ENCODE measurements at places on chromosomes 13 and 19.

GRCh38 chr19:6286676-6287075 is 6.9 kb upstream of the MLLT1 start:
- no peaks in the 10 kb centered on the region for H3K4me1 ChIP-seq
- H3K27me3 ChIP-seq, result no peaks in the 10 kb centered on the region

- no peaks in the 10 kb centered on the region for H3K36me3 ChIP-seq
- H3K27ac ChIP-seq, result no peak overlapping the region
- H3K4me3 ChIP-seq, result no peak overlapping the region
- peaks cover 20% of the 10 kb centered on the region for H3K27me3 ChIP-seq
- no peaks in the 10 kb centered on the region for H3K4me1 ChIP-seq
These were observed 31.9 kb downstream of the RFXAP start for GRCh38 chr13:36850790-36851438.

- H3K4me3 ChIP-seq, result no peak overlapping the region
- no peak overlapping the region for H3K27ac ChIP-seq
- no peaks in the 10 kb centered on the region for H3K4me1 ChIP-seq
These were observed 50.4 kb downstream of the SPTBN4 start for GRCh38 chr19:40517248-40517647.

GRCh38 chr19:5932609-5933262 is 18.7 kb downstream of the CAPS start:
- peak overlapping the region; percentile 59 for H3K27ac ChIP-seq
- H3K4me1 ChIP-seq, result no peaks in the 10 kb centered on the region
- peaks cover 93% of the 10 kb centered on the region for H3K36me3 ChIP-seq

GRCh38 chr13:99339736-99340397 is 32.7 kb upstream of the GPR183 start:
- no peaks in the 10 kb centered on the region for H3K27me3 ChIP-seq
- H3K36me3 ChIP-seq, result peaks cover 77% of the 10 kb centered on the region
- H3K4me3 ChIP-seq, result peak overlapping the region; percentile 25
- H3K4me1 ChIP-seq, result peaks cover 58% of the 10 kb centered on the region
- ATAC-seq, result peak; percentile 85
- peak overlapping the region; percentile 64 for H3K27ac ChIP-seq

GRCh38 chr13:24520733-24521132 is 8.2 kb upstream of the PARP4 start:
- H3K27ac ChIP-seq, result no peak overlapping the region
- no peak for ATAC-seq
- no peaks in the 10 kb centered on the region for H3K36me3 ChIP-seq
- no peaks in the 10 kb centered on the region for H3K4me1 ChIP-seq

- H3K4me1 ChIP-seq, result peaks cover 21% of the 10 kb centered on the region
- H3K27me3 ChIP-seq, result no peaks in the 10 kb centered on the region
- no peak for ATAC-seq
- H3K27ac ChIP-seq, result peak within 1 kb of the TSS; percentile 95
- H3K4me3 ChIP-seq, result peak within 1 kb of the TSS; percentile 91
These were observed at the start of gene CNOT3 for GRCh38 chr19:54137699-54138488. TSS of gene CNOT3 (plus strand) at chr19:54137762. CDS start at chr19:54142979, 5,217 bp downstream.

DNA sequence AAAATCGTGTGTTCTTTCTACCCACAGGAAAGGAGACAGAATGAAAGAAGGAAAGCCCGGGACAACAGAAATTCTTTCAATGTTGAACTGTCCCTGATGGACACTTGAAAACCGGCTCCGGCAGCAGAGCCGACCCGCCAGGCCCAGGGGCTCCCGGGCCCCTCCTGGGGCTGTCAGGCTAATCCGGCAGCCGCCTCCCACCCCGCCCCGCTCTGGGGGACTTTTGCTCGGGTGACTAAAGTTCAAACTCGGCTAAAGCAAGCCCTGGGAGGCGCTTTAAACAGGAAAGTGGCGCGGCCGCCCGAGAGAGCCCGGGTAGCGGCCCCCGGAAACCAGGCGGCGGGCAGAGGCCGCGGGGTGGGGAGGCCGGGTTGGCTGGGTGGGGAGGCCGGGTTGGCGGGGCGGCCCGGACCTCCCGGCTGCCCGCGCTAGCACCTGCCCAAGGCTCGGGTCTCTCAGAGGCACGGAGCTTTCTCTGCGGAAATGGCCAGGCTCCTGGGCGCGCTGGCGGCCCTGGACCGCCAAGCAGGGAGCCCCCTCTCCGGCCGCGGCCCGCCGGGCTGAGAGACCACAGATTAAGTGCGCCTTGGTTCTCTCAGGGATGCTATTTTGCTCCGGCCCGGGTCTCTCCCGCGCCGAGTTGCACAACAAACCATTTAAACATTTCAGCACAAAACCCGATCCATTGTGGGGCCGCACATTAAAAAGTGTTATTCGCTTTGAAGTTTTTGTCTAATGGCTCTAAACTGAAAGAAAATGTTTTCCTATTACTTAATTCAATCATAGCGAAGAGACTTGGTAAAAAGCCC is 2.6 kb upstream of the GSX1 start:
- H3K27me3 ChIP-seq, result peaks cover 61% of the 10 kb centered on the region
- ATAC-seq, result no peak
- H3K4me1 ChIP-seq, result peaks cover 29% of the 10 kb centered on the region
- no peak overlapping the region for H3K27ac ChIP-seq
- no peaks in the 10 kb centered on the region for H3K36me3 ChIP-seq
- H3K4me3 ChIP-seq, result peak overlapping the region; percentile 87

GRCh38 chr13:111033172-111034130 is 81.7 kb upstream of the ARHGEF7 start:
- H3K36me3 ChIP-seq, result peaks cover 5% of the 10 kb centered on the region
- peaks cover 15% of the 10 kb centered on the region for H3K4me1 ChIP-seq
- peaks cover 16% of the 10 kb centered on the region for H3K27me3 ChIP-seq

- H3K36me3 ChIP-seq, result no peaks in the 10 kb centered on the region
- H3K4me1 ChIP-seq, result peaks cover 9% of the 10 kb centered on the region
- ATAC-seq, result no peak
- peaks cover 5% of the 10 kb centered on the region for H3K27me3 ChIP-seq
- no peak overlapping the region for H3K27ac ChIP-seq
These were observed 9.5 kb downstream of the GAS6 start for GRCh38 chr13:113854238-113855011.

GRCh38 chr13:107296804-107297203 is 728.9 kb upstream of the ARGLU1 start:
- no peaks in the 10 kb centered on the region for H3K36me3 ChIP-seq
- no peaks in the 10 kb centered on the region for H3K4me1 ChIP-seq
- no peak overlapping the region for H3K27ac ChIP-seq
- ATAC-seq, result no peak
- H3K4me3 ChIP-seq, result no peak overlapping the region

DNA sequence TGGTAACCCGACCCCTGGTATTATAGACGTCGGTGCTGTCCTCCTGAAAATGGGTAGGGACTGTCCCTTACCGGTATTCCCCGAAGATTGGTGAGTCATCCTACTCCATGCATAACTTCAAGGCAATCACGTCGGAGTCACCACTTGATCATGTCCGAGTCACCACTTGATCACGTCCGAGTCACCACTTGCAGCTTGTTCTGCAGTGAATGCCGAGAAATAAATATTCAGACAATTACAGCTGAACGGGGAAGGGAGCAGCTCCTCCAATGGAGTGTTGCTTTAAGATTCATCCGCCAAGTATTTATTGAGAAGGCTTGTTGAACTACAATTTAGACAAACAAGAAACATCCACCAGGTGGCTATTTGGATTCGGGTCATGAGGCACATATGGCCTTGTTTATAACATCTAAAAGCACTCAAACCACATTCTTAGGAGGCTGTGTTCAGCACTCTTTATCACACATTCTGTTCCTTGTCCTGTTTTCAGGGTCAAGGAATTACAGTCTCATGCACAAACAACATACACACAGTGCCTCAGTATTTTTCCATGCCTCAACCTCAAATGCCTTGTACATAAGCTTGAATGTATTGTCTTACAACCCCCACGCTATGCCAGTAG is 43.1 kb downstream of the ZNF726 start:
- H3K27me3 ChIP-seq, result no peaks in the 10 kb centered on the region
- peak; percentile 62 for ATAC-seq
- no peak overlapping the region for H3K4me3 ChIP-seq
- H3K27ac ChIP-seq, result no peak overlapping the region
- H3K36me3 ChIP-seq, result no peaks in the 10 kb centered on the region

DNA sequence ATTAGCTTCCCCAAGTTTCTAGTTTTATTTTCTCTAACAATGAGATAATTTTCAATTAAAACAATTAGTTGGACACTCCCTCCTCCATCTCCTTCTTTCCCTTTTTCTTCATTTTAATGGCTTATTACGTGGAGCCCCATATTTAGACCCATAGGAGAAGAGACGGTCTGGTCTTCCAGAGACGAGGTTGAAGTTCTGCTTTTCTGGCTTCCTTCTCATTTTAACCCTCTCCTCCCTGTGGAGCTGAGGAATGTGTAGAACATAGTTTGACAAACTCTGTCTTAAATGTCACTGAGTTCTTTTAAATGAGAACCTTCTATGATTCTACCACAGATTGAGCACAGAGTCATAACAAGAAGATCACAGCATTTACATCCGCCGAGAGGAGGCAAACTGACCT is 86.8 kb downstream of the EDNRB start:
- no peak overlapping the region for H3K4me3 ChIP-seq
- H3K27me3 ChIP-seq, result no peaks in the 10 kb centered on the region
- no peak overlapping the region for H3K27ac ChIP-seq

- H3K27me3 ChIP-seq, result no peaks in the 10 kb centered on the region
- H3K27ac ChIP-seq, result no peak overlapping the region
- no peaks in the 10 kb centered on the region for H3K4me1 ChIP-seq
- no peaks in the 10 kb centered on the region for H3K36me3 ChIP-seq
- no peak for ATAC-seq
These were observed 577.4 kb downstream of the TBC1D4 start for GRCh38 chr13:74904556-74904955.

- H3K27me3 ChIP-seq, result peaks cover 15% of the 10 kb centered on the region
- H3K27ac ChIP-seq, result no peak overlapping the region
- ATAC-seq, result no peak
- H3K36me3 ChIP-seq, result no peaks in the 10 kb centered on the region
These were observed 178.3 kb downstream of the EFNB2 start for GRCh38 chr13:106357198-106357597.

- peaks cover 6% of the 10 kb centered on the region for H3K4me1 ChIP-seq
- H3K4me3 ChIP-seq, result peak overlapping the region; percentile 79
- no peak for ATAC-seq
- peaks cover 4% of the 10 kb centered on the region for H3K27me3 ChIP-seq
- peak overlapping the region; percentile 28 for H3K27ac ChIP-seq
These were observed 1.1 kb downstream of the KLHL26 start for GRCh38 chr19:18637673-18638630.

- H3K4me3 ChIP-seq, result no peak overlapping the region
- no peak for ATAC-seq
- no peaks in the 10 kb centered on the region for H3K36me3 ChIP-seq
These were observed 410.7 kb downstream of the MZT1 start for GRCh38 chr13:72316716-72317115.

DNA sequence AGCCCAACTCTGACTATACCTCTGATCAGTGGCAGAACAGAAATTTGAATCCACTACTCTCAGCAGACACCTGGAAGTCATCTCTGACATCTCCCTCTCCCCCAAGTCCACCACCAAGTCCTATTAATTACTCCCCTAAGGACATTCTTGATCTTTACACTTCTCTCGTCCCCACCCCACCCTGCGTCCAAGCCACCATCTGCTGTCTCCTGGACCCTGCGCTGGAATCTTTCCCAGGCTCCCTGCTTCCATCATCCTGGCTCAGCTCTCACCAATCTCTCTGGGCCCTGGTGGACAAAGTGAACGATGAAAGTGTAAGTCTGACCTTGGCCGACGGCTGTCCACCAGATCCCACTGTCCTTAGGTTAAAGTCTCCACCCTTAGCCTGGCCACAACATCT is 145.6 kb upstream of the GJB6 start:
- peak overlapping the region; percentile 29 for H3K27ac ChIP-seq
- no peaks in the 10 kb centered on the region for H3K36me3 ChIP-seq
- H3K4me3 ChIP-seq, result no peak overlapping the region
- ATAC-seq, result no peak

GRCh38 chr13:76641056-76641455 is 245.1 kb downstream of the KCTD12 start:
- peaks cover 4% of the 10 kb centered on the region for H3K27me3 ChIP-seq
- no peak overlapping the region for H3K27ac ChIP-seq
- no peaks in the 10 kb centered on the region for H3K4me1 ChIP-seq
- no peak for ATAC-seq
- H3K36me3 ChIP-seq, result no peaks in the 10 kb centered on the region

All from activated T-helper 17 cell treated with anti-CD3 and anti-CD28 coated beads, Interleukin-2, amount 50 U/mL, for 72 hours (primary cell).